ENCODE measurements at places on chromosomes 2 and 18.

- no peak for DNase-seq
These were observed 6.6 kb upstream of the PTMA start for GRCh38 chr2:231701456-231702373.

DNA sequence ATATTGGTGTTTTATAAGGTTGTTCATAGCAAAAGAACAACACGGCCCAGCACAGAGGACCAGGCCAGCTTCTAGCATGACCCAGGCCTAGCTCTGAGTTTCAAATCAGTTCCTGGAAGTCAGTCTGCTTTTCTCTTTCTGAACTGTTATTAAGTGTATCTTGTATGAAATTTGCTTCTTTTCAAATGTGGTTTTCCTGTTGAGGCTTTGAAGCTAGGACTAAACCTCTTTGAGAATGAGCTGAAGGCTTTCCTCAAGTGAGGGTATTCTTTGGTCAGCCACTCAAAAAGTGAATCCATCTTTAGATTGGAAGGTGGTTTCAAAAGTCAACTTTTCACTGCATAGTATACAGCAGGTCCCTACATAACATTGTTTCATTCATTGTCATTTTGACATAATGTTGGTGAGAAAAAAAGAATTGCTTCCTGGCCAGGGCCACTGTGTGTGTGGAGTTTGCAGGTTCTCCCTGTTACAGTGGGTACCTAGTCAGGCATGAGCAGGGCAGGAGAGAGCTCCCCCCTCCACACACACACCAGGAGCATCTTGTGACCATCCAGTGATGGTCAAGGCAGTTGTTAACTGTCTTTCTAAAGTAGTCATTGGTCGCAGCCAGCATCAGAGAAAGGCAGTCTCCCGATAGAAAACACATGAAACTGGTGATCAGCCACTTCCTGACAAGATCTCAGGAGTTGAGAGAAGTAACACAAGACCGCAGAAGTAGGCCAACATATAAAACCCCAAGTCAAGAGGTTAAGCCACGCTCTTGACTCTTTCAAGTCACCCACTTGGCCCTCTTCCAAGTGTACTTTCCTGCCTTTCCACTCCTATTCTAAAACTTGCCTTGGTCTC lies 6.7 kb upstream of the ACAA2 start:
- DNase-seq, result no peak

GRCh38 chr2:6452702-6453481 lies 412.8 kb downstream of the CMPK2 start:
- no peak for DNase-seq

- DNase-seq, result no peak
These were observed 12.3 kb upstream of the SIX3 start for GRCh38 chr2:44929159-44929734.

- DNase-seq, result no peak
These were observed 148.8 kb downstream of the HRH4 start for GRCh38 chr18:24609254-24609653.

DNA sequence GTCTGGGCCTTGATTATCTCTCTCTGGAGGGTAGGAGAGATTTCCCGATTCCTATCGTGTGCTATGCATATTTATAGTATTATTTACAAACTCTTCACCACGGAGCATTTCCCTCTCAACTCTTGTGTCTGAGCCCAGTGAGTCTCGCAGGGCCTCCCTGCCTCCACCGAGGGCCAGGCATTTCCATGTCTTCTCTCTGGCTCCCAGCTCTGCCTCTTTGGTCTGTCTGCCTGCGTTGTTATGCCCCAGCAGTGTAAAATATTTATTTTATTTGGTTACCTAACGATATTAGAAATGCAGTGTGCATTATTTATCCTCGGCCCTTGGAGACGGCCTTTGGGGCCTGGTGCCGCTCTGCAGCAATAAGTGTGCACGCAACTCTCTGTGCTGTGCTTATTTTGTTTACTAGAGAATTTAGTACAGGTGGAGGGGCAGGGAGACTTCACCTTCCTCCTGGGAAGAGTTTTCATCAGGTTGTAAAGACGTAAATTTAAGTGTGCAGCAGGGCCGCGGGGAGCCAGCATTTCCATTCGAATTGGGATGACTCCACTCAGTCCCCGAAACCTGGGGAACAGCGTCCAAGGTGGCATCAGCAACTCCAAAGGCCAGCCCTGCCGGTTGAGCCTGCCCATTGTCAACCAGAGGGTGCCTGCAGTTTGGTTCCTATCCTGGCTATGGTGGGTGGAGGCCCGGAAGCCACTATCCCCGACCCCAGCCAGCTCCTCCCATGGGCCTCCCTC lies 100.2 kb downstream of the PTGR3 start:
- no peak for DNase-seq

DNA sequence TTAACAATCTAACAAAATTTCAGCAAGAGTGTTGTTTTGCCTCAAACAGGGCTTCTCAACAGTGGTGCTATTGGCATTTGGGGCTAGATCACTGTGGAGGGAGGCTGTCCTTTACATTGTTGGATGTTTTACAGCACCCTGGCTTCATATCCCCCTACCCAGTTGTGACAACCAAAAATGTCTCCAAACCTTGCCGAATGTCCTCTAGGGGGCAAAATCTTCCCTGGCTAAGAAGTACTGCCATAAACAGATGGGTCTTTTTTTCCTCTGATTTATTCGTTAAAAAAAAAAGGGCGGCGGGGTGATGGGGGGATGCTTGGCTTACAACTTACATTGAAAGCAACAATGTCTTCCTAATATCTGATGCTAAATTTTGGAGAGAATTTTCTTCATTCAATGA lies 207.6 kb upstream of the CCDC150 start:
- no peak for DNase-seq

- DNase-seq, result no peak
These were observed 367 bp downstream of the TGFA start for GRCh38 chr2:70553334-70553583.

GRCh38 chr2:12288048-12288447 lies 428.7 kb upstream of the TRIB2 start:
- no peak for DNase-seq

DNA sequence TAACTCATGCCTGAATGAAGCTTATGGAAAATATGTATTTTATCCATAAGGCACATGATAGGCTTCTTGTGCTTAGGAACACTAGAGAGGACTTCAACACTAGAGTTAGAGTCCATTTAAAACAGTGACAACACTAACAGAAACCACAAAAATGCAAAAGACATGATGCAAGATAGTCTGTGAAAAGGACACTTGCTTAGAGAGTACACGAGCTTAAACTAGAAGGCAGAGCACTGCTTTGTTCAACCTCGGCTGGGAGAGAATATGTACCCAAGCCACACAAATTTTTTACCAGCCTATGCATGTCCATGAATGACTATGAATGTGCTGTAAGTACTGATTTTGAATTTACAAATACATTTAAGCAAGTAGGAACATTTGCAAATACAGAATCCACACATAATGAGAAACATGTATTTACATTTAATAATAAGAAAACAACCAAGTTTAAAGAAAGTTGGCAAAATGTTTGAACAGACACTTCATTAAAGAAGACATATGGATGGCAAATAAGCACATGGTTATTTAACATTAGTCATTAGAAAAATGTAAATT lies 130.6 kb downstream of the SPOPL start:
- no peak for DNase-seq

GRCh38 chr18:73264562-73264921 lies 396.8 kb upstream of the NETO1 start:
- no peak for DNase-seq

DNA sequence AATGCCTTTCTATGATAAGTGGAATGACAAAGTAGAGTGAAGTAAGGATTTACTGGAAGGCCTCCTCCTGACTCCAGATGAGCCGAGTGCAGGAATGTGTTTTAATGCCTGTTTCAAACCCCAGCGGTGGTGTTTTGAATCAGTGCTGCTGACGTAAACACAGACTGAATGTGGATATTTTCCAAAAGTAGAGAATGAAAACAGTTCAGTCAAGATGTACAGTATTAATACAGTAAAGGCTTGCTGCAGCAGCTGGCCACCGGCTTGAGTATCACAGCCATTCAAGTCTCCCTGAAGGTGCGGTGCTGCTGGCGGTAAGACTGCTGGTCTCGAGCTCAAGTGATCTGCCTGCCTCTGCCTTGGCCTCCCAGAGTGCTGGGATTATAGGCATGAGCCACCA lies 46.7 kb downstream of the ARHGAP28 start:
- DNase-seq, result no peak

GRCh38 chr2:181105562-181105961 lies 125.2 kb downstream of the UBE2E3 start:
- no peak for DNase-seq

DNA sequence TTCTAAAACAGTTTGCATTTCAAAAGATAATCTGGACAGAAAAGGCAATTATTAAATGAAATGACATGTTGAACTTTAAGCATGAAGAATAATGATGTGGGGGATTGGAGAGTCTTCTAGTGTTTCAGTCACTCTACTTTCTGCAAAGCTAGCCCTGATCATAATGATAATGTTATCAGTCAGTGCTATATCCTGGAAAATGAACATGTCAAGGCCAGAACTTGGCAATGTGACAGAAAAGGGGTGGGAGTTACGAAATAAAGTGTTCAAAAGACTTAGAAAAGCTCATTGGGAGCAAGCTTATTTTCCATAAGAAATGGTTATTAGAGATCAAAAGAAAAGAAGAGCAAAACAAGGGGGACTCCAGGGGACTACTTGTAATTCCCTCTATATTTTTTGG lies 288.5 kb upstream of the SLC8A1 start:
- DNase-seq, result no peak

- DNase-seq, result no peak
These were observed 410.6 kb downstream of the PIK3C3 start for GRCh38 chr18:42365591-42365990.

Measured in kidney epithelial cell (primary cell).